ENCODE measurements at places on chromosomes 2 and 18.
A peak's percentile ranks its signal among the peaks of the same experiment; 100 is the strongest.

DNA sequence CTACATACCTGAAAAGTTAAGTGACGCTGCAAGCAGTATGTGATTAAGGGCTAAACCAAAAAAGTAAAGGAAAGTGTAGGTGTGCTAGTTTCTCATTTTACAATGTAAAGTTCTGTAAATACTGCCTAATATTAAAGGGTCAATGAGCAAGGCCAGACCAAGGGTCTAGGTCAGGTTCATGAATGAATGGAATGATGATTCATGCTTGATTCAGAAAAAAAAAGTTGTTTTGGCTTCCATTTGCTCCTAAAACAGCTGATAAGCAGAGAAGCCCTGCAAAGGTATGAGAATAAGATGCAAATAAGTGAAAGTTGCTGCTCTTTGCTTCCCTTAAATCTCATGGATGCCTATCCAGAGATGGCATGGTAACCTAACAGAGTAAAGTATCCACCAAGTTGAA is 61.3 kb downstream of the PTRHD1 start:
- no peak for DNase-seq

DNA sequence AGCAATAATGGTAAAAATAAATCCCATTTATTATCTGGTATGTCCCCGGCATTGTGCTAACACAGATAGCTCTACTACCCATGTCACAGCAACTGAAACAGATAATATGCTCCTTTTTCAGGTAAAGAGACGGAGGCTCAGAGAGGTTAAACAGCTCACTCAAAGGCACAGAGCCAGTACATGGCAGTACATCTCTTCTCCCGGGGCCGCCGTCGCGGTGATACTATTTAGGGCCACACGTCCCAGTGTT is 693 bp upstream of the PDK1 start:
- DNase-seq, result no peak

DNA sequence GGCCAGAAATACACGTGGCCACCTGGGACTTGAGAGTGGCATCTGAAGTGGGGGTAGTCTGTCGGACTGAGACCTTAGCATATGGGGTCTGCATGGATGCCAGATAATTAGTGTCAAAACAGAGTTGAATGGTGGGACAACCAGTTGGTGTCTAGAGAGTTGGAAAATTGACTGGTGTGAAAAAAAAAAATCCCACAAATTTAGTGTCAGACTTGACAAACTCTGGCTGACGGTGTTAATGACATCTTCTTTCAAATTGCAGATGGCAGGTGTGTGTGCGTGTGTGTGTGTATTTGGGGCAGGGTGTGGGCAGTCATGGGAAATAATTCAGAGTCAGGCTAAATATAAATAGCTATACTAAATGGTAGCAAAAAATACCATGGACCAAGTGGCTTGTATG is 365.4 kb upstream of the RGPD4 start:
- no peak for DNase-seq

- peak; percentile 93 for DNase-seq
These were observed 64.6 kb downstream of the BMP10 start for GRCh38 chr2:68806511-68807109.

GRCh38 chr18:64208516-64208915 is 59.6 kb upstream of the LINC00305 start:
- no peak for DNase-seq

DNA sequence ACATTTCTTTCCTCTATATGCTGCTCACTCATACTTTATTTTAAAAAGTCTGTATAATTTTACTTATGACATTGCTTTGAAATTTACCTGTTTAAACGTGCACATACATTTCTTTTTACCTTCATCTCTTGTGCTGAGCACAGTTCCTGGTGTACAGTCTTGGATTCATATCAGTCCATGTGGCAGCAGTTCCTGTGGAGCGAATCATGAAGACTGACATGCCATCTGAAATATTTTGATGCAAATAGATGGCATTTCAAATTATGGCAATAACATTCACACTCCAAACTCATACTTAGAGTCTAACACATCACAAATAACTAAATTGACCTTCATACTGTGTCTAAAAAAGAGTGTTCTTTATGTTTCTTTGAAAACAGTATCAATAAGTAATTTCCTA is 90.3 kb upstream of the CDH2 start:
- DNase-seq, result peak; percentile 3

DNA sequence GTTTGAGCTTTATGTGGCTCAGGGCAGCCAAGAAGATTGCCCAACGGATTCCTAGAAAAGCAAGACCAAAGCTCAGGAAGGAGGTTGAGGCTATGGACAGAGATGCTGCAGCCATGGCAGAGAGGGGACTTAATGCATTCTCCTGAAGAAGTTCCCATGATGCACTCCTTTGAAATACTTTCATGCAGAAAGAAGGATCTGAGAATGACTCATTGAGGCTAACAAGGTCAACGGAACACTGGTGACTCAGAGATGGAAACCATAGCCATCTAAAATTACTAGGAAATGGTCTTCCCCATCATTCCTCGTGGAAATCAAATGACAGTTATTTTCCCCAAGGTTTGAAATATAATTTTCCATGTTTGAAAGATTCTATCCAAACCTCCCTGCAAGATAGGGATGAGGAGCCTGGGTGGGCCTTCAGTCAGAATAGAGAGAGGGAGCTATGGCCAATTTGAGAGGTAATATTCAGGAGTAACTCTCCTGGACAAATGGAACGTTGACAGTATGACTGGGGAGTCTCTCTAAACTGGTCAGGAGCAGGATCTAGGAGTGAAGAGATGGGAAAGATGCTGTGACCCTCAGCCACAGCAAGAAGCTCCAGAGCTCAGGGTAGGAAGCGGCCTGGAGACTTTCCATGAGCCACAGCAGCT is 63.0 kb downstream of the REEP1 start:
- peak; percentile 84 for DNase-seq

DNA sequence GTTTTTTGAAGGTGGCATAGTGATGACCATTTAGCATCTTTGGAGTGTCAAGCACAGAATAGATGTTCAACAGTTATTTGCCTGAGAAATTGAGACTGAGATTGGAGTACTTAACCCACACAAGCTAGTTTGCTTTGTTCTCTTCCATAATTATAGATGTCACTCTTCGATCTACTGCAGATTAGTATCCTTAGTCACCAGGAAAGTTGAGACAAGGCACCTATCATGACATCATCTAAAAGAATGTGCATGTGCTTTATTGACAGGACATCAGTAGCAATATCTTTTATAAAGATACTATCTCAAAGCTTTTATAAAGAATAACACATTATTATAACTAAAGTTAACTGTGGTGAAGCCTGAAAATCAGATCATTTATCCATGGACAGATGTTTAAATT is 6.4 kb downstream of the VRK2 start:
- DNase-seq, result no peak

GRCh38 chr2:120440521-120441350 is 94.8 kb downstream of the INHBB start:
- DNase-seq, result no peak

DNA sequence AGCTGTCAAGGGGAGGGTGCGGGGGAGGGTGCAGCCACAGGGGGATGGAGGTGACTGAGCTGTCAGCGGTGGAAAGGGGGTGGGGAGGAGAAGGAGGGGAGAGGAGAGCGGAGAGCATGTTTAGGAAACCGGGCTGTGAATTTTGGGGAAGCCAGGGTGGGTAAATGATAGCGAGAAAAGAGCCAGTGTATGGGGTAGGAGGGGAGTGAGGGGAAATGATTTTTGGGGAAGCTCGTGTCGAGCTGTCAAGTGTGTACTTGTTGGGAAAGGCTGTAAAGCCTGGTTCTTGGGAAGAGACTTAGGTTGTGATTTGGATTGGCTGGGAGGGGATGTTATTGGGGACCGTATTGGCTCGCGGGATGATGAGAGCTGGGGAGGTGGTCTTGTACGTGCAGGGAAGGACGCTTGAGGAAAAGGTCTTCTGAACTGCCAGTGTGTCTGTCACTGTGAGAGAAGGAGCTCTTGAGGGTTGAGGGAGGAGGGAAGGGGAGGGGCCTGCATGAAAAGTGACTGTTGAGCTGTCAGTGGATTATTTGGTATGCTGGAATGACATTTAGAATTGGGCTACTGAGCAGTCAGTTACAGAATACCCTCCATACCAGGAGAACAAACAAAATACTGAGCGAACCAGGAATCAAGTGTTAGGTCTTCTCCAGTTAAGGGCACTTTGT is 1.0 kb downstream of the UBR3 start:
- DNase-seq, result peak; percentile 69

DNA sequence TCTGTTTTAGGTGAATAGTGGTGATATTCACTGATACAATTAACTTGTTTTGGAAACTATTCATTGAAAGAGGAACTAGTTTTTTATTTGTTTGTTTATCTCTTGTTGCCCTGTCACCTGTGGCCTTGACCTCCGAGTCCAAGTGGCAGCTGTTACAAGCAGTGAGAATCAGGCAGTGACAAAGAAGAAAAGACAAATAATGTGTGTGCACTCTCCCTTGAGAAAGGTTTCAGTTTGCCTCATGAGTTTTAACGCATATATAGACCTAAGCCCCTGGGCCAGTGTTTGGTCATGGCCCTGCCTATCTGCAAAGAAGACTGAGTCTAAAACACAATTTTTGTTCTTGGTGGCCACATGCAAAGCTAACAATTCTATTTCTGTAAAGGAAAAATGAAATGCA is 15.3 kb downstream of the KYNU start:
- no peak for DNase-seq

DNA sequence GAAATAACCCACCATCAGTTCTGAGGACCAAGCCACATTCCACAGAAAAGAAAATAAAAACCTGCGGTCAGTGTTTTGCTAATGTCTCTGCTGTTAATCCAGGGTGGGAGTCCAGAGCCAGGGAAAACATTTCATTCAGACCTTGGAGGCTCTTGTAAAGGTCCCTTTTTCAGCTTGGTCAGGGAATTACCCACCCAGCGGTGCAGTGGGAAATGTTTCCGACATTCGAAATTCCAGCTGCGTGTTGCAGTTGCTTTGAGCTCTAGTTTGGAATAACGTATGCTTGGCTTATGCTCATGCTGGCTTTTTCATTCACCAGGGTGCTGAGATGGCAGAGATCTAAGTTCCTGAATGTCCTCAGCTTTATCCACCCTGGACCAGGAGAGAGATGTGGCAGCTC is 219.1 kb downstream of the TRIB2 start:
- peak; percentile 10 for DNase-seq

- DNase-seq, result no peak
These were observed 5.0 kb downstream of the GYPC start for GRCh38 chr2:126660971-126661370.

DNA sequence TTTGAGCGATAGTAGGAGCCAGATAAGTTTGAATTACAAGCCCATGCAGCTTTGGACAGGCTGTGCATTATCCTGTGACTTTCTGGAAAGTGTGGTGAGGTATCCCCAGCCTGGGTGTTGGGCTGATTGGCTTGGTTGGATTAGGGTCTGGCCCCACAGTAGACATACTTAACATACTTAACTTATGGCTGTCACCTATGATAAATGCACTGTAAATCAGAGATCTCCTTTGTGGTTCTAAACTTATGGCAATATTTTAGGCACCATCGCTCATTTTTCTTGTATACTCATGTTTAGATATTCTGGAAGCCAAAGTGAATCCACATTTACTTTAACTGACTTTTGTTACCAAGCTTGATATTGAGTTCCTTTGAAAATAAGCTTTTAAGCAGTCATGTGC is 54.8 kb downstream of the SPTBN1 start:
- DNase-seq, result no peak

DNA sequence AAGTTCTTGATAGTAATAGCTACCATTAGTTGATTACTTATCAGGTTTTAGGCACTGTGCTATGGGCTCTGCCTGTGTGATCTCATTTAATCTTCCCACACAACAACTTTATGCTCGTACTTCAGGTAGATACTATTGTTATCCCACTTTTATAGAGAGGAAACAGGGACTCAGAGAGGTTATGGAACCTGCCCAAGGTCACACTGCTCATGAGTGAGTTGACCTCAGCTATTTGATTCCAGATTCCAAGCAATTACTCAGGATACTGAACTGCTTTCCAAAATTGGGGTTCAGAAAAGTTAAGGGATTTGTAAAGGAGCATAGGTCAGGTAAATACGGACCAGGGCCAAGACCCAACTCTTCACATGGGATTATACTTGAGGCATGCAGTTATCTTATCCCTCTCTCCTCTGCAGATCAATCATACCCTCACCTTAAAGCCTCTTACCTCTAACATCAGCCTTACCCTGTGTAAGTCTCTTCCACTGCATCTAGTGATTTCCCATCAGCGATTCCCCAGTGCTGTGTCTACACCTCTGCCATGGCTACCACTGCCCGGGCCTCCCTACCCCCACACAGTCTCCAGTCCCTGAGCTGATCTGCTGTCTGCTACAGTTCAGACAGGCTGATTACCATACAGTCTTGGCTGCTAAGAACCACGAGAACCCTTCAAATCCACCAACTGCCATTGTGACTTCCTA is 74.4 kb downstream of the ANTXR1 start:
- no peak for DNase-seq

DNA sequence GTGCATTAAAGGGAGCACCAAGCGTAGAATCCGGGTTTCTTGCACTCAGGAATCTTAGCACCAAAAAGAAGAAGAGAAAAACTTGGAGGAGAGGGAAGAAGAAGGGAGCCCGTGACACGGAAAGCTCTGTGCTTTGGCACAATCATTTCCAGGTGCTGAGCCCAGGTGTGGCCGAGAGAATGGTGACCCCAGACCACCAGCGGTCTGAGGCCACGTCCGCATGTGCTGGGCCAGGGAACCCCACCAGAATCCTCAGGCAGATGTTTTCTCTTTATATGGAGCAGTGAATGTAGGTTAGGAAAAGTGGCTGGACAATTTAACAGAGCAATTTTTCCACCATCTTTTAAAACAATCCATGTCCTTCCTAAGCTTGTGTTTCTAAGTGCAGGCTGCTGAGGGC is 520.9 kb downstream of the EPHA4 start:
- no peak for DNase-seq

DNA sequence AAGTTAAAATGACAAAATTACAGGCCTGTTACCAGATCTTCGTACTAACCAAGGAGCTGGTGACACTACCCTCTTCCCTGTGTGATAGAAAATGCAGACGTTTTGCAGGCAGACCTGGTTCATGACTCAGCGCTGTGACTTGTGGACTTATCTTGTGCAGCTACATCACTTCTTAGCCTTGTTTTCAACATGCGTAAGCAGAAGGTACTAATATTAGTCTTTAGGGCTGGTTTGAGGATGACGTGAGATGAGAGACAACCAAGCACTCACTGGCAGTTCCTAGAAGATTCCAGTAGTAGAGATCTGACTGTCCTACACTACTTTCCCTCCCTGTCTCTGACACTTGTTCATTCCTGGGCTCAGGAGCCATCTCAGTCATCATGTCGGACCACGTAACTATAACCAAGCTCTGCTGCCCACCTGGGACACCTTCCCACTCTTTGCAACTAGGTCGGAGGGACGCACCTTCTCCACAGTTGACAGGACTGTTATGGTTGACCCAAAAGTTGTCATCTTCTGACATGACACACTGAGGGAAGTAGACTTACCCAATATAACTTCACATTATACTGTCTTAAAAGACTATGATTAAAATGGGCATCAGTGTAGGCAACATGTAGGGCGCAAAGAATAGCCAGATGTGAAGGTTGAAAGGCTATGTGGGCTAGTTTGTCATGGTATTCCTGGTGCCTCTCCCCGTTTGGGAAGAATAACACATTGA is 64.8 kb downstream of the TNFRSF11A start:
- no peak for DNase-seq

GRCh38 chr2:172745636-172746035 is 10.0 kb downstream of the RAPGEF4 start:
- DNase-seq, result peak; percentile 66

All from iris pigment epithelial cell (primary cell).